Peyer's patch (tissue), 4 donors: ENCODE measurements at places on chromosomes 1 and 21.

DNA sequence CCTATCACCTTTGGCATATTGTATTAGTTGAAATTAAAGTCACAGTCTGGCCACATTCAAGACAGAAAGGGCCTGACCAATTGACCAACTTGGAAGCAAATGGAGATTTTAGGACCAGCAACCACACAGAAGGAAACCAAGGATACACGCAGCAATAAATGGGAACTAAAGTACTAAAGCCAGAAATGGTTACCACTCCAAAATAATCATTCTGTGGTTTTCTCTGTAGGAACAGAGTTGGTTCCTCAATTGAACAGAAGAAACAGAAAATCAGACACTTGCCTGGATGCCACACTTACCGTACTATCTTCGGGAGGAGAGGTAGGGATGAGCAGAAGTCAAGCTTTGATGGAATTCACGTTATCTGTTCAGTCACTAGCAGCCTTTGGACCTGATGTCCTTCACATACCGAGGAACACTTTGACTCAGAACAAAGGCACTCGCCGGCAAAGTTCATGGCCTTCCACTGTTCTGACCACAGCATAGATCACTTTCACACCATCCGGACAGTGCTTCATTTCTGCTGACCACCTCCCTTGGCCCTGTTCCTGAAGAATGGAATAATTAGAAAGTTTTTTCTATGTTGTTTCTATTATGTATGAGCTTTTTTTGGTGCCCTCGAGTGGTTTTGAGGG, 96.9 kb downstream of the LPAR3 start:
- DNase-seq = no peak

- no peak for DNase-seq
Measured at GRCh38 chr1:65998763-65999583, 206.3 kb downstream of the PDE4B start.

- DNase-seq = peak; percentile 96
Measured at GRCh38 chr1:117929343-117930172, at the start of the genes GDAP2 and WDR3. Gene GDAP2 (minus strand): TSS chr1:117929621. CDS start chr1:117920357, 9,264 bp downstream. Gene WDR3 (plus strand): TSS chr1:117929739. CDS start chr1:117933320, 3,581 bp downstream.

DNA sequence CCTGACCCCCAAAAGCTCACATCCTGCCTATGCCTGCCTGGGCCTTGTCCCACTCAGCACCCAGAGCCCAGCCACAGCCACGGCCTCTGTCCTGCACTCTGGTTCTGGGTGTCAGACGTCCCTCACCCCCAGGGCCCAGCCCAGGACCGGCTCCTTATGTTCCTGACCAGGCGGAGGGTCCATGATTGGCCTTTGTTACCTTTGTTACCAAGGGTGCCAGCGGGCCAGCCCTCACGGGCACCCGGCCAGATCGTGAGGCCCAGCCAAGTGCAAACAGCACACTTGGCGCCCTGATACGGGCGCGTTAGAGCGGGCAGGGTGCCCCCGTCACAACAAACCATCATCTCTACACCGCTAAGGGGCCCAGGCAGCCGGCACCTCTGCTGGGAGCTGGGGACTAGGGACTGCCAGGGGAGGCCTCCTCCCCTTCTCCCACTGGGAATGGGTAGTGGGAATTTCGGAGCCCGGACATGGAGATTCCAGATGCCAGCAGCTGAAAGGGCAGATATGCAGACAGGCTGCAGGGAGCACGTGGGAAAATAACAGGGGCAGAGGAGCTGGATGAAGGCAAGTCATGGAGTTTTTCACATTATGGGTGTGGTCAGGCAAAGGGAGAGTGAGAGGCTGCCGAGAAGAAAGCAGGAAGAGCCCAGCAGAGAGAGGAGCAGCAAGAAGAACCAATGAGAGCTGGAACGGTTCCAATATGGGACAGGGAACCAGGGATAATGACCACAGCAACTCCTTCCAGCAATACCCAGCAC, 22.1 kb downstream of the HSPG2 start:
- DNase-seq = no peak

DNA sequence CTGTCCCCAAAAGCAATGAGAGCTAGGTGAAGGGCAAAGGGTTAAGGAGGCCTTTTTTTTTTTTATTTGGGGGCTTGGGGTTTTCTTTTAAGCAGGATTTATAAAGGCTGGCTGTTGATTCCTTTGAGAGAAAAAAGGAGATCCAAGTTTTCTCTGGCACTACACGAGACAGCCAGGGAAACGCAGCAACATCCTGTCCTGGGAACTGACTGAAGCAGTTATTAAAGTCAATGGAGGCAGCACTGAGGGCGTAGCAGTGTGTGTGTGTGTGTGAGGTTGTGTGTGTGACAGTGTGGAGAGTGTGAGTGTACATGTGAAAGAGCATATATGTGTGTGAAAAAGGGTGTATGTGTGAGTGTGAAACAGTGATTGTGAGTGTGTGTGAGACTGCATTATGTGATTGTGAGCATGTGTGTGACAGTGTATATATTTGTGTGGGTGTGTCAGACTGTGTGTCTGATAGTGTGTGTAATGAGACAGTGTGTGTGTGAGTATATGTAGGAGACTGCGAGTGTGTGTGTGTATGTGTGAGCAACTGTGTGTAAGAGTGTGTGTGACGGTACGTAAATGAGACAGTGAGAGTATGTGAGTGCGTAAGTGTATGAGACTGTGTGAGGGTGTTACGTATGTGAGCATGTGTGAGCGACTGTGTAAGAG, 65.9 kb upstream of the TIAM1 start:
- no peak for DNase-seq

DNA sequence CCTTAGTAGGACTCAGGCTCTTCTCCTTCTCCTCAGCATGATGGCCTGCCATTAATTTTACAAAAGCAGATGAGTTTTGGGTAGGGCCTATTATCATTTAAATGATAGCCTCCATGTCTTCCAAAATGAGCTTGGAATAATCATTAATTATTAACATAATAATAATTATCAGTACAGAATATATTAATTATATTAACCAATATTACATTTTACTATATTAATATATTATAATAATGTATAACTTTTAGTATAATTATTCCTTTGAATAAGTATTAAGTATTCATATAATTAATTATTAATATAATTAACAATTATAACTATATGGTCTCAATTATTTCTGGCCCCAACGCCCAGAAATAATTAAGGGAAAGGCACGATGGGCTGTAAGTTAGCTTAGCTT, 318.6 kb upstream of the ADGRL4 start:
- no peak for DNase-seq

- no peak for DNase-seq
Measured at GRCh38 chr21:38436341-38436740, 61.9 kb downstream of the ERG start.

- DNase-seq = peak; percentile 46
Measured at GRCh38 chr1:97137862-97138514, 416.4 kb downstream of the PTBP2 start.

DNA sequence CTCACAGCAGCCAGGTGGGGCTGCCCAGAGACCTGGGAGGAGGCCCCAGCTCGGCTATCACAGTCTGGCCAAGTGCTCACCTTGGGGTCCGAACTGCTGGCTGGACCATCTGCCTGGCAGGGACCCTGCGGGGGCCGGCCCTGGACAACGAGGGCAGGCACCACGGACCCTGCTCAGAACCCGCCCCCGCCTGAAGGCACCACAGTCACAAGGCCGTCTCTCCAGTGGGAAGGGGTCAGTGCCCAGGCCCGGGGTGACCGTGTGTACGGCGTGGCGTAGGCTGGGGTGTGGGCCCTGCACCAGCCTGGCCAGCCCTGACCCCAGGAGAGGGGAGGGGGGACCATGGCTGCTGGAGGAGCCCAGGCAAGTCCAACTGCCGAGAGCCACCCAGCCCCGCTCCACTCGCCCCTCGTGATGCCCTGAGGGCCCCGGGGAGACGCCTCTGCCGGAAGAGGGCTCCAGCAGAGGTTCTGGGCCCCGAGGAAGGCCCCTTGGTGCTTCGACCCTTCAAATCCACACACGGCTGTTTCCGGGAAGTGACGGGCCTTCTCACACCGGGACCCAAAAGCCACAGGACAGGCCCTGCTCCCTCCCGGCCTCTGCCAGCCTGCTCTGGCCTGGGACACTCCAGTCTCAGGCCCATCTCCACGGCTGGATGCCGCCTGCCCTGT, 11.2 kb upstream of the RNF223 start:
- DNase-seq = peak; percentile 10

- DNase-seq = no peak
Measured at GRCh38 chr1:59331686-59332620, 35.1 kb downstream of the FGGY start.

DNA sequence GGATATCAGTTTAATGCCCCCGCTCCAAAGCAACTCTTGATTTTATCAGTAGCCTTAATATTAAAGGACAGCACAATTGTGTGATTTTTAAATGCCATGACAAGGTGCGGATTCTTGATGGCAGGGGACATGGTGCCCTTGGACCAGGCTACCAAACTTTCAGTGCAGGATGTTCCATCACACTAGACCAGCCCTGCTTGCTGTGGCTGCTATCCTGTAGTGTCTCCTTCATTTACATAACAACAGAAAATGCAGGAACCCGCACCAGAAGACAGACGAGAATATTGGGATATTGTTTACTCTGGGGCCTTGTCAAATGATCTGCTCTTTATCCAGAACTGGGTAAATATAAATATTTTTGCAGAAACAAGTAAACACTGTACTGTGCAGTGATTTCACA, 229.3 kb upstream of the PKN2 start:
- DNase-seq = no peak

GRCh38 chr1:200454425-200454824, 44.6 kb upstream of the ZNF281 start:
- no peak for DNase-seq

DNA sequence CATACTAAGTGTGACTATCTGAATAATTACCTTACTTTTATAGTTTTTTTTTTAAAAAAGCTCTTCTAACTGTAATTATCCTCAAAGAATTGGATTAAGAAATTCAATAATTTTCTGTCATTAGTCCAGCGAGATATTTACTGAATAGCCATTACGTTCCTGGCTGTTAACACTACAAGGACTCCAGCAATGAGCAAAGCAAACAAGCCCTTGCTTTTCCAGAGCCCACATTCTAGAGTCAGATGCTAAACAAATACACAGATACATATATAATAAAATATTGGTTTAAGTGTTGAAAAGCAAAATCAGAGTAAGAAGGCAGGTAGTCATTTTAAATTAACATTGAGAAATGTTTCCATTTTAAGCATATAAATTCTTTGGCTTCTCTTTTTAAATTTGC, 118.4 kb downstream of the ATF6 start:
- no peak for DNase-seq

DNA sequence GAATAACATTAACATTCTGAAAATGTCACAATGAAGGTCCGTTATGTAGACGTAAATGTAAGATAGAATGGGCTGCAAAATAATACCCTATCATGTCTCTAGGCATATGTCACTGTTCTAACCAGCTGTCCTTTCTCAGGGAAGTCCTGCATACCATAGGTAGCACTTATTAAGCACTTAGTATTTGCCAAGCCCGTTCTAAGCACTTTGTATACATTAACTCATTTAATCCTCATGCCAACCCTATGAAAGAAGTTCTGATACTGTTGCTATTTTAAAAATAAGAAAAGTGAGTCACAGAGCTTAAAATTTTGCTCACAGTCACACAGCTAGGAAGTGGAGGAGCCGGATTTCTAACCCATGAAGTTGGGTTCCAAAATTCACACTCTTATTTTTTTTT, 15.7 kb downstream of the GAS5 start:
- no peak for DNase-seq

DNA sequence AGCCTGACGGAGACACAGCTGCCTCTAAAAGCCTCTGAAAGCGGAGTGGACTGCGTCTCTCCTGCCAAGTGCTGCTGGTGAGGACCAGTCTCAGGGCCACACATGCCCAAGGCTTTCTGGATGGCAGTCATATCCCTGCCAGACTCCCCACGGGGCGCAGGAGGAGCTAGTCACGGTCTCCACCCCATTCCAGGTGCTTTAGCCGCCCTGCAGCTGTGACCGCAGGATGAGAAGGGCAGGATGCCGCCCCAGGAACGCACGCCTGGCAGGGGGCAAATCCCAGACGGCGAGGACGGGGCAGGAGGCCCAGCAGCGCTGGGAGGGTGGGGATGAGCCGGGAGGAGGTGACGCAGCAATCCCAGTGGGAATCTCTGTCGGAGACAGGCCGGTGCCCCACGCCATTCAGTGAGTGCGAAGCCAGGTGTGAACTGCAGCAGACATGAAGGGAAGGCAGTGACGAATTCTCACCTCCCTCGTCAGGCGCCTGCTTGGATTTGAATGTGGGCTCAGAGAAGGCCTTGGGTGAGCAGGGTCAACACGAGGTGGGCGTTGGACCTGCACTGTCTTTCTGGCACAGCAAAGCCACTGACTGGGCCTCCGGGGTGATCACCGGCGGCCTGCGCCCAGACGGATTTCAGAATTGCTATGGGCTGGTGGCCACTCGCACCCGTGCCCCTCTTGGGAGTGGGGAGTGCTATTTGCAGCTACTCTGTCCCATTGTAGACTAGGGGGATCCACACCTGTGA, 38.5 kb upstream of the SLC19A1 start:
- DNase-seq = no peak

DNA sequence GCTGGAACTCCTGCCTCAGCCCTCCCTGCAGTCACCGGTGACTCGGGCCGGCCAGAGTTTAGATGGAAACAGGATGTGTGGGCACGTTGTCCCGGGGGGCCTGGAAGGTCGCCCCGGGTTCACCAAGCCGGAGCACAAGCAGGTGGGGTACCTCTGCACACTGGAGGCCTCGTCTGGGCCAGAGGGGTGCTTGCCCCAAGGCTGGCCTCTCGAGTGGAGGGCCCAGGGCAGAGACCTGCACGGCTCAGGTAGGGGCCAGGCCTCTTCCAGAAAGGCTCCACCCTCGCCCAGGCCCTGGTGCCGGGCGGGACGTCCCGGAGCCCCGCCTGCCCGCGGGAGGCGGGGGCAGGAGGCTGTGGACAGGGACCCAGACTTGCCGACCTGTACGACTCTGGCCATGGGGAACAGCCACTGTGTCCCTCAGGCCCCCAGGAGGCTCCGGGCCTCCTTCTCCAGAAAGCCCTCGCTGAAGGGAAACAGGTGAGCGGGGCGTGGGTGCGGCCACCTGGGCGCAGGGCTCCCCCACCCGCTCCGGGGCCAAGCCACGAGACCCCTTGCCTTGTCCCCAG, at the start of gene PLEKHN1:
PLEKHN1 (plus strand) TSS at position 348 of the 569 bp plus-strand sequence; CDS start at position 398, 50 bp downstream.
- peak; percentile 65 for DNase-seq

- no peak for DNase-seq
Measured at GRCh38 chr1:58447886-58448285, 98.6 kb downstream of the OMA1 start.

DNA sequence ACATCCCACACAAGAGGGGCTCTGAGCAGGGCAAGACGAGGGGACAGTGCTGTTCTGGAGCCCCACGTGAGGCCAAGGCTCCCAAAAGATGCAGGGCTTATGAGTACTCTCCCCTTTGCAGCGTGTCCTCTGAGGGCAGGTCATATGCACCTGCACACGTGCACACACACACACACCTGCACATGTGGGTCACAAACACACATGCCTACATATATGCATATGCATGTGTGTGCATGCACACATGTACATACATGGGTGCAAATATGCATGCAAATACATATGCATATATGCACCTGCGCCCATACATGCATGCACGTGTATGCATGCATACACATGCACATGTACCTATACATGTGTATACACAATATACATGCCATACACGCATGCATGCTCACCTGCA, 197.9 kb downstream of the NPHP4 start:
- DNase-seq = no peak
